ENCODE measurements at places on chromosomes 11 and 22.

DNA sequence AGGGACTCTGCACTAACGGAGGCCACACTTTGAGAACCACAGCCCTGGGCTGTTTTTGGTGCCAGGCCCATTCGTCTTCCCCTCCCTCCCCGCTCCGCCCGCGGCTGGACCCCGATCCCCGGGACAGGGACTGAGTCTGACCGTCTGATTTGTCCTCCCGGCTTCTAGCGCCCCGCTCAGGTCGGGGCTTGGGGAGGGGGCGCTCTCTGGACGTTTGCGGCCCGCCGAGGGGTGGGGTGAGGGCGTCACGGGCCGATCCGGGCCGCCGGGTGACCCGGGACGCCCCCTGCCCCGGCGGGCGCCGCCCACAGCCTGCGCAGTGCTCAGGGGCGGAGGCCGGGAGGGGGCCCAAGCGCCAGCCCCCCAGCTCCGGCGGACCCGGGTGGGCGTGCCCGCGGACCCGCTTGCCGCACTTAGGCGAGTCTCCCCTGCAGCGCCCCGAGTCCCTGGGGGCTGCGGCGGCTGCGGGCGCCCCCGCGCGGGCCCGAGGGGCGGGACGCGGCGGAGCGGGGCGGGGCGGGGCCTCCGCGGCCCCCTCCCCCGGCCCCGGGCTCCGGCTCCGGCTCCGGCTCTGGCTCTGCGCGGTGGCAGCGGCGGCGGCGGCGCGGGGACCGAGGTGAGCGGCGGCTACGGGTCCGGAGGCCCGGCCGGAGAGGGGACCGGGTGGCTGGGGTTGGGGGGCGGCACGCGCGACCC lies 33.7 kb upstream of the PRR5 start:
- no peak for DNase-seq

- no peak for DNase-seq
Observed at GRCh38 chr11:83611600-83611999, 325.4 kb upstream of the CCDC90B start.

GRCh38 chr22:46056546-46057245 lies 79.7 kb upstream of the WNT7B start:
- no peak for DNase-seq

DNA sequence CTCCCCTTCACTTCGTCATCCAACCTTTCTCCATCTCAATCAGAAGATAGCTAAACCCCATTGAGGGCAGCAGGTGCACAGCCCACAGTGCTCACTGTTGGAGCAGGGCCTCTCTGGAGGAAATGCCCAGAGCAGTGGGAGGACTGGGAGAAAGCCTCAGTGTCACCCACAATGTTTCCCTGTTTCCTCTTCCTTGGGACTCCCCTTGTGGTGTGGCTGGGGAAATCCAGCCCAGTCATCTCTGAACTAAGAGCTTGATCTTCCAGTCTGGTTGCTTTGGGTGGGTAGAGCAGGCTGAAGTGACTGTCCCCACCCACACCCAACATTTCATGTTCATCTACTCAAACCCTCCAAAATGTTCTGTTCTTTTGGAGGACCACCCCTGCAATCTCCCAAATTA lies 29.8 kb upstream of the EED start:
- peak; percentile 6 for DNase-seq

DNA sequence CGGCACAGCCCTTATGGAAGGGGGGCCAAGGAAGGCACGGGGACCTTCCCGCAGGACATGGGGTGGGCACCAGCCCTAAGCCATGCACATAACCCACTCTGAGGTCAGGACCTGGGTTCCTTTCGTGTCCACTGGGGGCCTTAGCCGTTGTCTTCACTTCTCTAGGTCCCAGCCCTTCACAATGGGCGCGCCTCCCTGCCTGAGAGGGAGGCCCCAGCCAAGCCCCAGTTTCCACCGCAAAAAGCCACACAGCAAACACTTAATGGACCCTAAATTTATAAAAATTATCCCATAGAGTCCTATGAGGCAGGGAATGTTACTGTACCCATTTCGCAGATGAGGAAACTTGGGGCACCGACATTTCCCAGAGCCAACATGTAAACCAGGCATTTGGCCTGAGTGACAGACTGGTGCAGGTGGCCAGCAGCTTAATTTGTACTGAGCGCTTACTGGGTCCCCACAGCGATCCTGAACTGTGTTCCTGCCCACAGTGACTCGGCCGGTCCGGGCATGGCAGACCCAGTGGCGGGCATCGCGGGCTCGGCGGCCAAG lies 1.2 kb downstream of the GAS2L1 start:
- DNase-seq, result no peak

DNA sequence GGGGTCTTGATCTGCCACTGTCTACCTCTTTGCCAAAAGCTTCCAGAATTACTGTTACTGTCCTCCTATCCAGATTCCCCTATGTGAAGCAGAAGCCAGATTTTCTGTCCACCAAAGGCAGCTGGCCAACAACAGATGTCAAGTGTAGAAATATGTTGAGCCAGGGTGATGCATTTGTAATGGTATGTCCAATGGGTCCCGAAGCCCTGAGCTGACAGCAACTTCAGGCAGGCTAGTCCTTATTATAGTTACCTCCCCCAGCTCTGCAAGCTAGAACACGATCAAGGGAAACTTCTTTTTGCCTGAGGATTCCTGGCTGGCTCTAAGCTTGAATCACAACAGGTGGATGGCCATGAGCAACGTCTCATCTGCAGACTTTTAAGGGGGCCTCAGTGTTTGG lies 10.2 kb downstream of the PAMR1 start:
- no peak for DNase-seq

GRCh38 chr11:34567733-34568132 lies 53.2 kb upstream of the EHF start:
- DNase-seq, result no peak

DNA sequence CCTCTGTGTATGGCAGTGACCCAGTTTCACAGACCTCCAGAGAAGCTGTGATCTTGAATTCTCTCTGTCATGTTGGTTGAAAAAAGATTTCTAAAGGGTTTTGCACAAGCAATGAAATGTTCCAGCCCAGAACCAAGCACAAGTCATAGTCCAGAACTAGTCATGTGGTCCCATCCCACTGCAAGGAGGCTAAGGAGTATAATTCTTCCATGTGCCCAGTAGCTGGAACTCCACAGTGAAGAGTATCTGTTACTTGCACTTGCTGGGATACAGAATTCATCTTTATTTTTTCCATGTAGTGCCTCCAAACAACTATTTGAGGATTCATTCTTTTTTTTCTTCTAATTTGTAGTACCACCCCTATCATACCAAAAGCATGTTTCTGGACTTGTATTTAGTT lies 9.9 kb upstream of the MMP8 start:
- no peak for DNase-seq

- DNase-seq, result no peak
Observed at GRCh38 chr11:130652671-130653335, 204.4 kb downstream of the ADAMTS15 start.

DNA sequence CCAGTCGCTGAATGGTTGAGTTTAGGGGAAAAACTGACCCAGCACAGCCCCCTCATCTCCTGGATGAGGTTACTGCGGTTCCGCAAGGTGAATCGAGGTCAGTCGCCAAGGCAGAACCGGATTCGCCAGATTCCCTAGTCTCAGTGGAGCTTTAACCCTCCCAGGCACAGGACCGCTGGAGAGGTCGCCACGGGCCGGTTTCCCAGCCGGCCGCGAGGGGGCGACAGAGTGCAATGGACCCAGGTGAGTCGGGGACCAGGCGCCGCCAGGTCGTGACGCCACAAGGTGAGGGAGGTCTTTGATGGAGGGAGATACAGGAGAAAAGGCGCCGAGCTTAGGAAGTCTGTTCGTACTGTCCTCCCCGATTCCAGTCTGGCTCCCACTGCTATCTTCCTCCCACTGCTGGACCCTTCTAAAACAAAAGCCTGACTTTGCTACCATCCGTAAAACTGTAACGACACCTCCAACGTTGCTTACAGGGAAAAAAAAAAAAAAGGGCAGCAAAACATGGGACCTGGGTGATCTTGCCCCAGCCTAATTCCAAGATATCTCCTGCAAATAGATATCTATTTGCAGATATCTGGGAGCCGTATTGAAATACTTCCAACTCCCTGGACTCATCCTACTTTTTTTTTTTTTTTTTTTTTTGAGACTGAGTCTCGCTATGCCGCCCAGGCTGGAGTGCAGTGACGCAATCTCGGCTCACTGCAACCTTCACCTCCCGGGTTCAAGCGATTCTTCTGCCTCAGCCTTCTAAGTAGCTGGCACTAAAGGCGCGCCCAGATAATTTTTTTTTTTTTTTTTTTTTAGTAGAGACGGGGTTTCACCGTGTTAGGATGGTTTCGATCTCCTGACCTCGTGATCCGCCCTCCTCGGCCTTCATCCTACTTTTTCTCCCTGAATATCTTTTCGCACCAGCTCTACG lies 1.4 kb upstream of the GGA1 start:
- DNase-seq, result peak; percentile 85

DNA sequence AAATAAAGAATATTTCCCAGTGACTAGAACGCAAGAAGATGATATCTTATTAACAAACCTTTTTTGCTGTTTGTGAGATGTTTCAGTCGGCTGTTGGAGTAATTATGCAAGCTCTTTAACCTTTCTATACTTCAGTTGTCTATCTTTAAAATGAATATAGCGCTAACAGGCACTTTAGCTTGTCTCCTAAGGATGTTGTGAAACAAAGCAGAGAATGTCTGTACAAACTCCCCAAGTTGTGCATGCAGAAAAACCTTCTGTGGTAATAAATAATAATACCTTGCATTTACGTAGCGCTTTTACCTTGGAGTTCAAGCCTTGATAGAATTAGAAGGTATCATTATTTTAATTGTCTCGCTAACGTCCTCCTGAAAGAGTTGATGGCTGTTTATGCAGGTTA lies 1.9 kb upstream of the KDM2A start:
- DNase-seq, result no peak

GRCh38 chr11:118740892-118741291 lies 50.1 kb downstream of the DDX6 start:
- DNase-seq, result no peak

GRCh38 chr11:57001674-57002401 lies 13.1 kb downstream of the OR5AK2 start:
- no peak for DNase-seq

DNA sequence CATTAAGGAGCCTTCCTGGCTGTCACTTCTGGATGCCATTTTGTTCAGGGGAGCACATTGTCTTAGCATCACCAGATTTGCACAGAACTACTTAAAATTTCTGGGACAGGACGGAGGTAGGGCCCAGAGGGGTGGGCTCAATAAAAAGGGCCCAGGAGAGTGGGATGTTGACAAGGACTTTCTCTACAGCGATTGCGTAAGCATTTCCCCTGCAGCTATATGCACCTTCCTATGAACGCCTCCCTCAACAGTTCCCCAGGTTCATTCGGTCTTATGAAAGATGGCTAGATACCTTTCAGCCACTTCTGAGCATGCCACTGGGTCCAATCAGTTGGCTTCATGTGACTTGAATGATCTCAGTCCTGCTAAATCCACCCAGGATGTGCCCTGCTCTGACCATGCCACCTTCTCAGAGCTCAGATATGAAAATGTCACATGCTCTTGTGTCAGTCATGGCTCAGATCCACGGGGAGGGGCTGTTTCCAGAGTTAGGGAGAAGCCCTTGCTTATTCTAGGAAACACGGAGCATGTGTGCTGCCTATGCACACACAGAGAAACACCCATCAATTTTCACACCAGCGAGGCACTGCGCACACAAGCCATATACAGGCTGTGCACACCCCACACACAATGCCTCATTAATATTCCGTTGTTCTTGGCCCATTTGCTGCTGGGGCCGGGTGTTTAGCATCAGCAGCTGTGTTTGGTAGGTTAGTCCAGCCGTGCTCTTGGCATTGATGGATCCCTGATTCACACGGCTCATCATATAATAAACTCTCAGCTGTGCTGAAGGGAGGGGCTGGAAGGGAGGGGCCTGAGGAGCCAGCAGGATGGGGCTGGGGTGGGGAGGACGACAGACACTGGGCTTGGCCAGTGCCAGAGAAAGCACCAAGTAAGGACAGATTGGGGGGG lies 52.5 kb upstream of the NNMT start:
- no peak for DNase-seq

DNA sequence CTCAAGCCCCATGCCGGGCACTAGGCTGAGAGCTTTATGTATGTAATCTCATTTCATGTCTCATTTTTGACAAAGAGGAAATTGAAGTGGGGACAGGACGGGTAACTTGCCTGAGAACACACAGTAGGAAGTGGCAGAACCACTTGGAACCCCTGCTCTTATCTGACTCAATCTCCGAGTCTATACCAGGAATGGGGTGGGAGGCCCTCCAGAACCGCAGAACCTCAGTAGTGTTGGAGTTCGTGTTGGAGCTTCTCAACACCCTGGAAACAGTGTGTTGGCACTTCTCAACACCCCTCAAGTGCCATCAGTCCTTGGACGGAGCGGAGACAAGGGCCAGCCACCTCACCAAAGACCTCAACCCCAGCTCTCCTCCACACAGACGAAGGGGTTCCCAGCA lies 38.8 kb upstream of the POLA2 start:
- no peak for DNase-seq

DNA sequence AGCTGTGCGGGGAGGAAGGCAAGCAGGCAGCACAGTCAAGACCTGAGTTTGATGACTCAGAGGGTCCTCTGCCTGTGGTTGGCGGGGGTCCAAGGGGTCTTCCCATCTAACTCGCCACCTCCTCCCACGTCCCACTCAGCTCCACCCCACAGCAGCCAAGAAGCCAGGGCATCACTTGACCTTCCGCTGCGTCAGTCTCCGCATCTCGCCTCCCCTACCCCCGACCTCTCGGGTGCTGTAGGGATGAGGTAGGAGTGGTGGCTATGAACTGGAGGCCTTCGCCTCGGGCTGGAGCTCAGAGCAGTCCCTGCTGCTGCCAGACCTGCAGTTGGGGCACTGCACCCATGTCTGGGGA lies 90.6 kb downstream of the CDKN1C start:
- DNase-seq, result no peak

DNA sequence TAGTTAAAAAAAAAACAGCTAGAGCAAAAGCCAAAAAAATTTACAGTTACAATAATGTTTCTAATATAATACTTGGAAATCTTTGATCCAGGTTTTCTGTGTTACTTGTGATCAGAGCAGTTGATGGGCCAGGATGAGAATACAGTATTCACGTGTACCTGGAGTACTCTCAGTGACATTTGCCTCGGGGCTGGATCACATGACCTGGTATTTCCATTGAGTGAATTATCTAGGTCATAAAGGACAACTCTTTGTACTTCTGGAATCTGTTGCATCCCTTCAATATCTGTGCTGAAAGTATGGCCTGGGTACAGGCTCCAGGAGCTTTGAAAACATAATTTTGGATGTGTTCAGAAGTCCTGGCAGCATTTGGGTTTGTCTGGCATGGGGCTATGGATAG lies 93.5 kb downstream of the GRAMD1B start:
- no peak for DNase-seq

- no peak for DNase-seq
Observed at GRCh38 chr22:39662686-39663052, 92.1 kb downstream of the CACNA1I start.

Data from CD4-positive, alpha-beta T cell treated with Interleukin-4 for 4 hours (primary cell).